NCI-H524 (cell line): ENCODE measurements at places on chromosomes 3 and 15.
A peak's percentile ranks its signal among the peaks of the same experiment; 100 is the strongest.

GRCh38 chr3:53531749-53532148 lies 37.3 kb downstream of the CACNA1D start:
- no peak for DNase-seq

GRCh38 chr3:18057471-18058091 lies 315.1 kb upstream of the TBC1D5 start:
- DNase-seq = no peak

- no peak for DNase-seq
Observed at GRCh38 chr3:59482684-59483083, 432.9 kb upstream of the CFAP20DC start.

GRCh38 chr3:99332276-99332675 lies 306.1 kb upstream of the COL8A1 start:
- DNase-seq = no peak

DNA sequence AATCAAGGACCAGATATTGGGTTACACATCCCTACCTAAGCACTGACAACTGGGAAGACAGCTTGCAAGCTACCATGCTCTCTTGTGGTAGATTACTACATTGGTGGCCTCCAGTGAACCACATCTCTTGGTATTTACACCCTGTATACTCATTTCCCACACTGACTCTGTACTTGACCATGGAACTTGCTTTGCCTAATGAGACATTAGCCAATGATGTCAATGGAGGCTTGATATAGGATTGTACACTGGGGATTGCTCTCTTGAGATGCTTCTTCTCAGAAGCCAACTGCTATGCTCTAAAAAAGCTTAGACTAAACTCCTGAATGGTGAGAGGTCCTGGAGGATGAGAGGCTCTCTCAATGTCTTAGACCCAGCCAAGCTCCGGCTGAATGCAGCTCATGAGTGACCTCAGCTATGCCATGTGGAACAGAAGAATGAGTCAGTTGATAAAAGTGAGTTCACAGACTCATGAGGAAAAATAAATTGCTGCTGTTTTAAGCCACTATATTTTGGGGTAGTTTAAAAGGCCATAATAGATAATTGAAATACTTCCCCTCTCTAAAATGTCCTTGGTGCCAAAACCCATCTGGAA lies 61.5 kb upstream of the GALNT15 start:
- DNase-seq = no peak

- peak; percentile 91 for DNase-seq
Observed at GRCh38 chr3:32684800-32685542, at the start of gene CNOT10. TSS of gene CNOT10 (plus strand) at chr3:32685188. CDS start at chr3:32685461, 273 bp downstream.

GRCh38 chr3:47664519-47664918 lies 85.9 kb upstream of the CSPG5 start:
- DNase-seq = peak; percentile 25

GRCh38 chr3:189119950-189120349 lies 51.8 kb upstream of the TPRG1 start:
- DNase-seq = no peak

DNA sequence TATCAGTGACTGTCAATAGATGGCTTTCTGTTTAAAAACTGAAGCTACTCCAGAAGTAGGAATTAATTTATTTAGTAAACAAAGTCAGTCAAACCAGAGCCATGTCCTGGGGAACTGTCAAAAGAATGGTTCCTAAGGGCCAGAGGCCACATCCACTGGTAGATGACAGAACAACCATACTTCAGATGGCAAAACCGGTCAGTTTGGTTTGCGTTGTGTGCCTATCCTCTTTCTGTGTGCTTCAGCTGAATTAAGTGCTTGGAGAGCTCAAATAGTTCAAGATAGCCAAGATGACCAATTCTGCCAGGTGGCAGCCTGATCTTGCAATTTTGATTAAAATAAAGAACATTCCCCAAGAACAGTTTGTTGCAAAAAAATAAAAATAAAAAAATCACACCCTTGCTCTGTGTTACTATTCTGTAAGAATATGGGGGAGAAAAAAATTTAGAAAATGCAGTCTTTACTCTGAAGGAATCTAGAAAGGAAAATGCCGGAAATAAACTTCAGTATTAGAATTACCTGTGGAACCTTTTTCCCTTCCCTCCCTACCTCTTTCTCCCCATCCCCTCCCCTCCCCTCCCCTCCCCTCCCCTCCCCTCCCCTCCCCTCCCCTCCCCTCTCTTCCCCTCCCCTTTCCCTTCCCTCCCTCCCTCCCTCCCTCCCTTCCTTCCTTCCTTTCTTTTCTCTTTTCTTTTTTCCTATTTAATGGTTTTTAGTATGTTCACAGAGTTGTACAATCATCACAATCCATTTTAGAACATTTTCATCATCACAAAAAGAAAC lies 2.5 kb downstream of the MAP3K13 start:
- DNase-seq = no peak

DNA sequence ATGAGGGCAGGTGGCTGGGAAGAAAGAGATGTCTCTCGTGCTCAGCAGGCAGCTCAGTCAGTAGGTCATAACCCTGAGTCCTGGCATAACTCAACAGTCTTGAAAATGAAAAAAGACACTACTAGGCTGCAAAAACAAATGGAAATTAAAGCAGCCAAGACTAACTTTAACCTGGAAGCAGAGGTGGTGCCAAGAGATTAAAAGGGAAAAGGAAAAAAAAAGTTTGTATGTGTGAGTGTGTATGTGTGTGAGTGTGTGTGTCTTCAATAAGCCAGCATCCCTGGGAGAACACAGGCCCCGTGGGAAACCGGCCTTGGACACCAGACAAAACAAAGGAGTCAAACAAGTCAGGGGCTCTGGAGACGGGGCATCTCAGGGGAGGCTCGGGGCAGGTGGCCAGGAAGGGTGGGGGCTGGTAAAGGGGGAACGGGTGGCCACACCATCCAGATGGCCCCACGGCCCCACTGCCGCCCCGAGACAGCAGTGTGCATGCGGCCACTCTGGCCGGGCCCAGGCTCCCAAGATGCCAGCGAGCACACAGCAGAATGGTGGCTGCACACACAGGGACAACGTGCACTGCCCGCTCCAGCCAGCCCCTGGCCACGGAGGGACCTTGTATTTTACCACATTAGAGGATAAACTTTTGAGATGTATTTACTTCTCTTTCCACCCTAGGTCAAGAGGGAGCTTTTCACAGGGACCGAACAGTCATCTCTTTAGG lies 23.8 kb downstream of the CYFIP1 start:
- DNase-seq = no peak

DNA sequence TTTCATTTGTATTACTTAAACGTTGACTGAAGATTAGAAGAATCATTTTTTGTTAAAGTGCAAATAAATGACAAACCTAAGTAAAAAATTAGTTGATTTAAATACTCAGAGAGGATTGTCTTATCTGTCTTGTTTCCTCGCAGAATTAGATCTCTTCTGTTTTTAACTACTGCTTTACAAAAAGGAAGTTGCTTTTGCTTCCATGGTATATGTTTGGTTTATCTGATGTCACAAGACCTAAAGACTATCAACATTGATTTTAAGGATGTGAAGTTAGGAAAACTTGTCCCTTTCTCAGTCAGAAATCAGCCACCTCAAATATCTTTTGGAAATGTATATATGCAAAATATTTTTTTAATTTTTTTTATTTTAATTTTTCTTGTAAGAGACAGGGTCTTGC lies 28.7 kb downstream of the GPR171 start:
- no peak for DNase-seq

DNA sequence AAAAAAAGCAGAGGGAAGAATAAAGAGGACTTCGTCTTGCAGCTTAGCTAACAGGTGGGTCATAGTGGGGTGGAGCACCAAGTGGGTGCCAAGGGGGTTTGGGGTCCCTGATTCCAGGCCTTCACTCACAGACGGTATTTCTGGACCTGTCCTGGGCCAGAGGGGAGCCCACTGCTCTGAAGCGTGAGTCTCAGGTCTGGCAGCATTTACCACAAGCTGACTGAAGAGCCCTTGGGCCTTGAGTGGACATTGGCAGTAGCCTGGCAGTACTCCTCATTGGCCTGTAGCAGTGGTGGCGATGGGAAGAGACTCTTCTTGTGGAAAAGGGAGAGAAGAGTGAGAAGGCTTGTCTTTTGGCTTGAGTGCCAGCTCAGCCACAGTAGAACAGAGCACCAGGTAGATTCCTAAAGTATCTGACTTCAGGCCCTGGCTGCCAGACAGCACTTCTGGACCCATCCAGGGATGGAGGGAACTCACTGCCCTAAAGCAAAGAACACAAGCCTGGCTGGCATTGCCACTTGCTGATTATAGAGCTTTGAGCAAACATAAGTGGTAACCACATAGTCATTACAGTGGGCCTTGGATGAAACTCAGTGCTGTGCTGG lies 72.9 kb downstream of the GLDN start:
- DNase-seq = no peak

GRCh38 chr3:49327485-49327884 lies 12.4 kb downstream of the USP4 start:
- no peak for DNase-seq

GRCh38 chr3:183434992-183435391 lies 6.6 kb upstream of the MCF2L2 start:
- no peak for DNase-seq

DNA sequence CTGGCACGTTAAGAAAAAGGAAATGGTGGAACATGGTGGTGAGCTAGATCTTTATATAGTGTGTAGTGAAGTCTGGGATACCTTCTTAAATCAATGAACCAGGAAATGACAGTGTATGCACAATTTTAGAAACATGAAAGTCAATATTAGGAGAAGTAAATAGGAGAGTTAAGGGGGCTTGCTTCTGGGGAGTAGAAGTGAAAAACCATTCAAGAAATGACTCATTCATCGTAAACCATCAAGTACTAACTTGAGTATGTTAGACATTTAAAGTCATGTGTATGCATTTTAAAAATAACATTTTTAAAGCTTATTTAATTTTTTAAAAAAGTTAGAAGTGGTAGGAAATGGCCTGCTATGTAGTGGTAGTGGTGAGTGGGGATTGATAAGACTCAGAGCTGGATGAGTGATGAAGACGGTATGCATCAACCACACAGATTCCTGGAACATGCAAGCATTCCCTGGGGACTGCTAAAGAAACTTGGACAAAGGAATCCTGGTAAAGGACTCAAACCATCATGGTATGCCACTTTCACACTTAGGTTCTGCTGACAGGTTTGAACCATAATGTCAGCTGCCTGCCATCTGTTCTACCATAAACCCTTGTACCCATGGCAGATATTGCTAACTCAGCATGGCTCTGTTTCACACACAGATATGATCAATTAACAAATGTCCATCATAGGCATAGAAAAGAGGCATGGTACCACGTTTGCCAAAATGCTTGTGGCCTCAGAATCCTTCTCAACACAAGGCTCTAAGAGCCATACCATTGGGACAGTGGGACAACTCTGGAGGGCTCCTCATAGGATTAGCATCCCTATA lies 28.9 kb upstream of the MITF start:
- no peak for DNase-seq

GRCh38 chr3:3027976-3028567 lies 82.1 kb downstream of the IL5RA start:
- no peak for DNase-seq

GRCh38 chr3:134495980-134496379 lies 10.1 kb downstream of the CEP63 start:
- DNase-seq = no peak

DNA sequence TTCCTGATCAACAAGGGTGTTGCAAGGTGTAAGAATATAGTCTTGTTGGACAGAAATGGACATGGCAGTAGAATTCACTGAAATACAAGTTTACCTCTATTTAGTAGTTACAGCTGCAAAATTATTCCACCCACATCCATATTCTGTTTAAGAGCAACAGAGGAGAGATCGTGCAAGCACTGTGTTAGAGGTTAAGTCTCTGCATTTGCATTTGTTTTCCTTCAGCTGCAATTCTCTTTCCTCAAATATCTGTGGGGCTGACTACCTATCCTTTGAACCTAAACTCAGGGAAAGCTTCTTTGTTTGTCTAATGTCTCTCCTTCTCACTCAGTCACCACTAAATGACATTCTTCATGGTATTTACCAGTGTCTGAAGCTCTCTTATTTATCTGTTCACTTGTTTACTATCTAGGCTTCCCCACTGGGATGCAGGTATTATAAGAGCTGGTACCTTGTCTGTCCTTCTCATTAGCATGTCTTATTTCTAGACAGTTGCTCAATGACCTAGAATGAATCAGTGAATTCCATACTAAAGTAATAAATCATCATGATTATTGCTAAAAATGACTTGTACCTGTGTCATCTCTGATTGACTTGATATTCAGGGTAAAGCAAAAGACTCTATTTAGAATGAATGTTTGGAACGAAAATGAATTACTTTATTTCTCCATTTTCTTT lies 175.3 kb upstream of the FEZF2 start:
- DNase-seq = no peak

GRCh38 chr15:71596672-71597071 lies 213.7 kb upstream of the NR2E3 start:
- DNase-seq = no peak

DNA sequence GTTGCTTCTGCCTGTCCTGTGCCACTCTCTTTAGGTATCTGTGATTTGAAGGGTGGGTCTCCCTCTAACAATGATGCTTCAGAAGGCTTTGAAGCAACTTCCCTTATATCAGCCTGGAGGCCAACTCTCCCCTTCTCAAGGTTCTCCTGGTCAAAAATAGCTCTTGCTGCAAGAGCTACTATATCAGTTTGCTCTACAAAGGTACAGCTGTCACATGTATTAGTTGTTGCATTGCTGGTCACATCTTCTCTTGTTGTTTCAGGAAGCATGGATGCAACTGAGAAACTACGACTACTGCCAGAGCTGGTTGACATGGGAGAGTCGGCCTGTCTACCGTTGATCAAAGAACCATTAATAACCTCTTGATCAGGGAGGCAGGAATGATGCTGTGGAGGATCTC lies 38.3 kb downstream of the USF3 start:
- no peak for DNase-seq

- DNase-seq = no peak
Observed at GRCh38 chr15:44381236-44381635, 46.2 kb upstream of the CTDSPL2 start.

DNA sequence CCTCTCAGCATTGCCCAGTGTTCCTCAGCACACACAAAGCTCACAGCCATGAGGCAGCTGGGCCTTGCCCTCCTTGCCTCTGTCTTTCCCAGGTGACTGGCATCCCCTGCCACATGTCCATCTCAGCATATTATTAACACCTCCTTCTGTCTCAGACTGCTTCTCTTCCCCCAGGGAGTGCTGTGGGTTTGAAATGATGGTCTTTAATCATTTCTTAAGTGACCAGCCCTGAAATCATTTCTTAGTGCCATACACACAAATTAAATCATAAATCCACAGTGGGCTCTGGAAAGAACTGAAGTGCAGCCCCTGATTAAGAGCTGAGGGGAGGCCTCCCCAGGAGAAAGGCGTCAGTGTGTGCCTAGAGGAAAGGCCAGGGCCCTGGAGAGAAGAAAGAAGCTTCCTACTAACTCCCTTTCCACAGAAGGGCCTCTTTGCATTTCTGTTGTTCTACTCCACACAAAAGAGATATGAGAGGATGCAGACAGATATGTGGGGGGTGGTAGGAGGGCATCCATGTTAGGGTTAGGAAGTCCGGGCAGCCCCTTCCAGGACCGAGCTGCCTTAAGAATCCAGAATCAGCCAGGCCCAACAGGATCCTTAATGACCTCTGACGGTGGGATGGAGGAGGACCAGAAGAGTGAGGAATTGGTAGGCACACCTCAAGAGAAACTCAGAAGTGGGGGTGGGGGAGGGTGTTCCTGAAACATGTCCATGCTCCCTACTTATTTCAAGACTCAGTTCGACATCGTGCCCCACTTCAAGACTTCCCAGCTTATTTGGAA lies 290.8 kb downstream of the EPHB1 start:
- no peak for DNase-seq
